ENCODE measurements at places on chromosomes 1 and 21.

DNA sequence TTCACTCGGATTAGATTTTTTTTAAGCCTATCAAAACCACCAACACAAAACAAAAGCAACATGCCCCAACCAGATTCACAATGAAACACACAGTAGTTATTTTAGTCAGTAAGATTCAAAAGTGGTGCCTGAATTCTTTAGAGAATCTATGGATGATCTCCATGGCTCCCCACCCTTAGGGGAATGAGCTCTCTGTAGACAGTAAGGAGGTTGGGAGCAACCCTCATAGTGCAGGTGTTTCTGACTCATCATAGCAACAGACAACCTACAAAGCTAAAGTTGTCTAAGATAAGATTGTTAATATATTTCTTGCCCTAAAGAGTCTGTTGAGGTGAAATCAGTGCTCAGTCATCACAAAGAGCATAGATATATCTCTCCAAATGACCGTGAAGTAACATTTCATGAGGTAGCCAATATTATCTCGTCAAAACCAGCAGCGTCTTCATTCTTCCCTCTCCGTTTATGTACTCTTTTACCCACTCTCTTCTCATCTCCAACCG is 78.3 kb downstream of the ADAMTS1 start:
- no peak for DNase-seq

GRCh38 chr1:12244078-12244477 is 14.2 kb downstream of the VPS13D start:
- DNase-seq: no peak

DNA sequence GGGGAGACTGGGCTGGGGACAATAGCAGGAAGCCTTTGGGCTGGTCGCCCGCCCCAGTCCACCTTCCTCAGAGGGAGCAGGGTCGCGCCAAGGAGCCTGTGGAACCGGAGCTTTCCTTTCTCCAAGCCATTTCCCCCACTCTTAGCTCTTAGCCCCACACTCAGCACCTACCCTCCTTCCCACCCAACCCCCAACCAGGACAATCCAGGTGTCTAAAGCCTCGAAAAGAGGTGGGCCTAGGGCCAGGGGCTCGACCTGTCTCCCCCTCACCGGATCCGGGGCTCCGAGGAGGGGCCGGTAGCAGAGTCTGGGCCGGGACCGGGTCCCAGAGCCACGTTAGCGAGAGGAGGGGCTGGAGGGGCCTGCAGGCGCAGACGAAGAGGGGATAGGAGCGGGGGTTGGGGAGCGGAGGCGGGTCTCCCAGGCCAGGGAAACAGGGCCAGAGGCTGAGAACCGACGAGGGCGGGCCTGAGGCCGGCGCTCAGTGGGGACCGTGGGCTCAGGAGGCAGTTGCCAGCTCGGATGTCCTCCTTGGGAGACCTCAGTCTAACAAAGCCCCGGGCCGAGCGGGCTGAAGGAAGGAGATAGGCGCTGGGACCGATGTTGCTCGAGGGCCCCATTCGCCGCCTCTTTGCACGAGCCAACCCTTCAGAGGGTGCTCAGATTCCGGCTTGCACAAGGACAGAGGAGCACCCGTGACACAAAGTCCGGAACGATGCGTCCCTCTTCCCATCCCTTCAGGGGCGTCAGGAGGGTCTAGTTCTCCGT is 943 bp downstream of the SEMA6C start:
- DNase-seq: no peak

- DNase-seq: no peak
Measured at GRCh38 chr1:175287377-175287776, 94.8 kb upstream of the KIAA0040 start.

DNA sequence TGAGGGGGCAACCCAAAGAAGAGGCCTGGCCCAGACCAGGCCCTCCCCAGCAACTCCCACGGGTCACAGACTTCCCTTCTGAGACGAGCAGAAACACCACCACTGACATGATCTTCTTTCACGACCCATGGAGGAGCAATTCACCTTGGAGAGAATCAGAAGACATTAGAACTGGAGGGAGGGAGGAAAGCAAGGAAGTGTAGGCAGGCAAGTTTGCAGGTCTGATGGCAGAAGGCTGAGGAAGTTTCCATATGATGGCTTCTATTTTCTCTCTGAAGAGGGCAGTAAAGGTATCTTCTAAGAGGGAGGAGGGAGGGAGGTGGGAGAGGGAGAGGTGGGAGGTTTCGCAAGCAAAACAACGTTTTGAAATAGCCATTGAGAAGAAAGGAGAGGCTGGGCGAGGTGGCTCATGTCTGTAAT is 1.4 kb upstream of the UBXN10 start:
- DNase-seq: no peak

- DNase-seq: no peak
Measured at GRCh38 chr1:153174624-153175023, 23.9 kb upstream of the SPRR2G start.

DNA sequence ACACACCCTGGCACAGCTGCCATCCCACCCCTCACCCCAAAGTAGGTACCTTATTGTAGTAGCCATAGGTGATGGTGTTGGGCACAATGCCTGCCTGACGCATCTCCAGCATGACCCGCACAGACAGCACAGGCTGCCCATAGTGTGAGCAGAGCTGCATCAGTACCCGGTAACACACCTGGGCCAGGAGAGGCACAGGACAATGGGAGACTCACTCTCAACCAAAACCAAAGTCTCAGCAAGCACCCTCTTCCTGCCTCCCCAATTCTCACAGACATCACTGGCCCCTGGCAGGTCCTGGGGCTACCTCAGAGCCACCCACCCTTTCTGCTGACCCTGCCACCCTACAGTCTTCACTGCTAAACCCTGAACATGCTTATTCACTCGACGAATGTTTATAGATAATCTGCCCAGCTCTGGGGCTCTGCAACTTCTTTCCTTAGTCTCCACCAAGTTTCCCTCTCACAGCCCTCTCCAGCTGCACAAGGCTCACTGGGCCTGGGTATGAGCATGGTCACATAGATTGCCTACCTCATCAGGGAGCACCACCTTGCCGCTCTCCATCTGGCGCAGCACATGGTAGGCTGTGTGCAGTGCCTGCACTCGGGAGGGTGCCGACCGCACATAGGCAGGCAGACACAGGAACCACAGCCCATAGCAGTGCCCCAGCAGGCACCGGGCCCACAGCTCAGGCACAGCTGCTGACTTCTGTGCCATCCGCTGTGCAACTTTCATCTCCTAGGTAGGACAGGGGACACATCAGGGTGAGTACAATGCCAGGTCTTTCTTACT is 10.3 kb downstream of the DENND4B start:
- no peak for DNase-seq

GRCh38 chr1:6447016-6447817 is 18.8 kb downstream of the TNFRSF25 start:
- no peak for DNase-seq

- DNase-seq: no peak
Measured at GRCh38 chr1:66684353-66684752, 67.9 kb upstream of the DYNLT5 start.

DNA sequence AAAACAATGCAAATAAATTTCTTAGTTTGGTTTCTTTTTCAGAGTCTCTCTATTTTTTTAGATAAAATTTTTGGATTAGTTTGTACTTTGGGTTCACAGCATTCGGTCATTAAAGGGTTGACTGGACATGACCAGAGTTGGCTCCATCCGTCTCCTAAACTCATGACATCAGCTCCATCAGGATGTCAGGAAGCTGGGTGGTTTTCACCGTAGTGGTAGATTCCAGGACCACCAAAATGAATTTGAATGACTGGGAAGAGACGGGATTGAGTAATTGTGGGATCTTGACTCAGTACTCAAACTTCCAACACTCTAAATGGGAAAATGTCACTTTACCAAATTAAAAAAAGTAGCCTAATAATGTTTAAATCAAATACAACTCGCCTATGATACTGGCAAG is 279.2 kb upstream of the DUSP10 start:
- no peak for DNase-seq

DNA sequence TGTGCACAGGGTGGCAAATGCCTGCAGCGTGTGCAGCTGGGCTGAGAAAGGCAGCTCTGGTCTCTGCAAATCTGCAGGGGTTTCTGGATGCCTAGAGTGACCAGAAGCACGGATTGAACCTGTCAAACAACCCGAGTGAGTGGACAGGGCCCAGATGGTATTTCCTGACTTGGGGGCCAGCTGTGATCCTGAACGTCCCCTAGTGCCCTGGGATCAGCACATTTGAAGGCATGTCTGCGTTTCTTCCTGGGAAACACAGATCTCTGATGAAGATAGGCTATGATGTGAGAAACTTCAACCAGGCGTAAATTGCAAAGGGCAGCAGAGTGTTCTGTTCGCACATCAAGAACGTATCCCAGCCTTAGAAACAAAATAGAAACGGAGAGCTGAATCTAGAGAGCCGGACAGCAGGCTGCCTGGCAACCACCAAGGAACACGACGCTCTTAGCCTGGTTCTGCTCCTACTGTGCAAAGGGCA is 163.1 kb downstream of the KCNJ6 start:
- no peak for DNase-seq

GRCh38 chr1:84352298-84353106 is 45.8 kb upstream of the DNASE2B start:
- peak; percentile 57 for DNase-seq

DNA sequence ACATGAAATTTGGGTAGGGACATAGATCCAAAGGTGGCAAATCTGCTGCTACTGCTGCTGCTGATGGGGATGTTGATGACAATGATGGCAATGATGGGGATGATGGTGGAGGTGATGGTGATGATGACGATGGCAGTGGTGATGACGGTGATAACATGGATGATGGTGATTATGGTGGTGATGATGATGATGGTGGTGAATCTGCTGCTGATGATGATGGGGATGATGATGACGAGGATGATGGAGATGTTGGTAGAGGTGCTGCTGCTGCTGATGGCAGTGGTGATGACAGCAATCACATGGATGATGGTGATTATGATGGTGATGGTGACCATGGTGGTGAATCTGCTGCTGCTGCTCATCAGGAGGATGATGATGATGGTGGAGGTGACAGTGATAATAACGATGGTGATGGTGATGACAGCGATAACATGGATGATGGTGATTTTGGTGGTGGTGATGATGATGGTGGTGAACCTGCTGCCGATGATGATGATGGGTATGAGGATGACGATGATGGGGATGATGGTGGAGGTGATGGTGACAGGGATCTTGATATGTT is 341.0 kb upstream of the VAMP3 start:
- DNase-seq: no peak

DNA sequence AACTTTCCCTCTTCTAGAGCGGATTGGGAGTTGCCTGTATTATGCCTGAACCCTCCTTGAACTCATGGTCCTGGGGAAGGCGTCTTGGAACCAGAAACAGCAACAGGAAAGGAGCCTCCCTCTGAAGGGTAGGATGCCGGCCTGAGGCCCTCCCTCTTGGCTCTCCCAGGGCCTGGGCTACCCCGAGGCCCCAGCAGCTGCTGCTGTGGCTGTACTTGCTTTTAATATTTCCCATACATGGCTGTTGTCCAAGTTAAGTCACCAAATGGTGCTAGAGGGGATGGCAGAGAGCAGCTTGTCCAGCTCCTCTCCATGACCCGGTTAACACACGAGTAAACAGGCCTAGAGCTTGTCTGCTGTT is 10.5 kb downstream of the CHRNB2 start:
- DNase-seq: no peak

GRCh38 chr1:246164764-246165163 is 342.3 kb downstream of the SMYD3 start:
- no peak for DNase-seq

DNA sequence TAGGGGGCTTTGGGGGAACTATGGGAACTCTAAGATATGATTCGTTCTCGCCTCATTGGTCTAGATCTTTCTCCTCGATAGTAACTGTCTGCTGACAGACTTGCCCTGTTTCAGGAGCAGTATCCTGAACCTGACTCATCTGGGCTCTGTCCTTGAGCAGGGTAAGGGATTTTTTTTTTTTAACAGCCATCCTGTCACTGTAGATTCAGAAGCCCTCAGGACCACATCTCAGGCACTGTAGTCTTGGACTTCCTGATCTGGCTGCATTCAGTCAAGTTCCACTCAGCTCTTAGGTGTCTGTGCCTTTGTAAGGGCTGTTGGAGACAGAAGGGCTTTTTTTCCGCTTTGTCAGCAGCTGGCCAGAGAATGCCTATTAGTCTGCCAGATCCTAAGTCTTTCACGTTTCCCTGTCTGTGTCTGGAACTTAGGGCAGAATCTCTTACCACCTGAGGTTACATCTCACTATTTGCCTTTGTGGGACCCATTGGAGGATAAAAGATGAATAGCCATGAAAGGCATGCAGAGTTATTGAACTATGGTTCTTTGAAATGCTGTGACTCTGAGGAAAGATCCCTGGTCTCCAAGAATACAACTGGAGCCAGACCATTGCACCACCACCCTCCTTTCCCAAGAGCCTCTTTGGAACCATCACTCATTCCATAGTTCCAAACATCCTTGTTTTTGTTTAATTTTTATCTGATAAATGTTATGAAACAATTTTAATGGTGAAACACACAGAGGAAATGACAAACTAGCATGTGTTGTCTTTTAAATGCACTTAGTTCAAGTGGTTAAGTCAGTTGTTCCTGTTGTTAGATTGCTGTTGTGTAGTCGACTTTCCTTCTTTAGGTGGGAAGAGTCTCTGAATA is 49.7 kb upstream of the MACF1 start:
- peak; percentile 61 for DNase-seq

GRCh38 chr1:6820899-6821298 is 35.6 kb downstream of the CAMTA1 start:
- no peak for DNase-seq

DNA sequence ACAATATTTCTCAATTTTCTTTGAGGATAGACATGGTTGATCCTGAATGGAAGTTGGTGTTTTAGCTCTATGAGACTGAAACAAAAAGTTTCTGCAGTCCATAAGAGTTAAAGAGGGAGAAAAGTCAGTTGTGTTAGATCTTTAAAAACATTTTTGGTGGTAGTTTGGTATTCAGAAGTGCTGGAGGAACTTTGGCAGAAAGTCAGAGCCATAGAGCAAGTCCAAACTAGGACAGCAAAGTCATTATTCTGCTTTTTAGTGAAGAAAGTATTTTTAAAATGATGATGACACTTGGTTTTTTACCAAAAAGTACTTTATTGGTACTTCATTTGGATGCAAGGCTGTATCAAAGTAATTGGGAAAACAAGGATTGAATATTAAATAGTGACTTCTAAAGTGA is 41.8 kb downstream of the FNBP1L start:
- DNase-seq: no peak

DNA sequence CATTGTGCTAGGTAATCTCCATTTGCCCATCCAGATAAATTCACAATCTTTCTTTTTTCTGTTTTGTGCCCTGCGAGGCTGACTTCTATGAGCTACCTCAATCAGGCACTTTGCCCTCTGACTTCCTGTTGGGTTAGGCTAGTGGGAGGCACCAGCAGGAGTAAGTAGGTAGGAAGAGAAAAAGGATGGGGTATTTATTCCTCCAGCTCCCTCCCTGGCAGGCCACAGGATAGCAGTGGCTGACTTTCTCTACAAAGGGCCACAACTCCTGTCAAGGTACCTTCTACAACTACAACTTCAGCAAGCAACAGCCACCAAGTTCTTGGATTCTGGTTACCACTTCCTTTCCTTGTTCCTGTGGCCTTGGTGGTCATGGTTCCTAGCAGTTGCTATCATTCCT is 18.8 kb upstream of the GORAB start:
- DNase-seq: no peak

GRCh38 chr1:32885676-32886003 is 651 bp upstream of the HPCA start:
- DNase-seq: no peak

Measured in MG63 (cell line).